ENCODE measurements at places on chromosomes 13 and 19.

DNA sequence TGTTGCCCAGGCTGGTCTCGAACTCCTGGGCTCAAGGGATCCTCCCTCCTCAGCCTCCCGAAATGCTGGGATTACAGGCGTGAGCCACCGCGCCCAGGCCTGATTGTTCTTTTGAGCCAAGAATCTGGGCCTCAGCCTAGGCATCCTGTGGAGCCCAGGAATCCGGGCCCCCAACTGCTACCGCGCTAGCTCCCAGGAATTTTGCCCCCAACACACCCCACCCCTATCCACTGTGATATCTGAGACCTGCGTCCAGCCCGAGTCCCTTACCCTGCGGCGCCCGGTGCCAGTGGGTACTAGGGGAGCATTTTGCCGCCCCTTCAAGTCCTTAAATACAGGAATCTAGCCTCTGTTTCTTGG lies 838 bp upstream of the MYADM start:
- DNase-seq: no peak

DNA sequence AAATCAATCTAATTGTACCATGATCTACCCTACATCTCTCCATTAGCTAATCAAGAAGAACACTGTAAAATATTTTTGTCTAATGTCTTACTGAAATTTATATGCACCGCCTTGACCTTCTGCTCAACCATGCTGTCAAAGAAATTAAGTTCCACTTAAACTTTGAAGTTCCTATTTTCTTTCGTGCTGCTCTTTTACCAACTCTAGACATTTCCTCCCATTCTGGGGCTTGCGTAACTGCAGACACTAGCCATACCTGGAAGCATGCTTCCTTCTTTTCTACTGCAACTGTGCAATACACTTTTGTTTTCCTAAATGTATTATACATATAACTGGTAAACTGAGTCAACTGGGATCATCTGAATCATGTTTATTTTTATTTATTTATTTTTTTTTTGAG lies 8.5 kb upstream of the UBE2L5 start:
- DNase-seq: peak; percentile 26

- DNase-seq: no peak
Observed at GRCh38 chr13:109728791-109729731, 57.3 kb downstream of the IRS2 start.

DNA sequence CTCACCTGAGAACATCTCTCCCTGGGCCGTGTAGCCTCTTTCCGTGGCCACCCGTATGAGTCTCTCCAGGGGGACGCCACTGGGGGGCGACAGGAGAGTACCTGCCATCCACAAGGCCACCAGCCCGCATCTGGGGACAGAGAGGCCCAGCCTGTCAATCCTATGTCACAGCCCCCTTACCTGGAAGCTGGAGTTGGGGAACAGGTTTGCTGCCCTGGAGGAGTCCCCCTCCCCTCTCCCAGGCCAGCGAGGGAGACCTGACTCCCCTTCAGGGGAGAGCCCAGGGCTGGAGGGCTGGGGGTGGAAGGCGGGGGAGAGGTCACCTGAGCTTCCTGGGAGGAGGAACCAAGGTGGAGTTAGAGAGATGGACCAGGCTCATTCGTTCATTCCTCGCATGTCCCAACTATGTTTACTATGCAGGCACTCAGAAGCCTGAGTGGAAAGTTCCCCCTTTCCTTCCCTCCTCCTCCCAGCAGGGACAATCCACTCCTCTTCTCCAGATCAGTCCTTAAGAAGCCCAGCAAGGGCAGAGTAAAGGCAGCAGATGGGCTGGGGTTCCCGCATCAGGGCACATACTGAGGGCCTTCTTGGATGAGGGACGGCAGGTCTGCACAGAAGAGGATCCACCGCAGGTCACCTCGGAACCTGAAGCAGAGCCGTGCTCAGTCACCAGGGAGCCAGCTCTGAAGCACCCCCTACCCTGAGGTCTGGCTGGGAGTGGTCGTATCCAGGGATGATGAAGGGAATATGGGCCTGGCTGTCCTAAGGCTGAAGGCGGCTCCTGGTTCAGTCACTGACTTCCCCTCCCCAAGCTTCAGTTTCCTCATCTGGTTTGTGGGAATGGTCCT lies 5.5 kb downstream of the ACTMAP start:
- no peak for DNase-seq

DNA sequence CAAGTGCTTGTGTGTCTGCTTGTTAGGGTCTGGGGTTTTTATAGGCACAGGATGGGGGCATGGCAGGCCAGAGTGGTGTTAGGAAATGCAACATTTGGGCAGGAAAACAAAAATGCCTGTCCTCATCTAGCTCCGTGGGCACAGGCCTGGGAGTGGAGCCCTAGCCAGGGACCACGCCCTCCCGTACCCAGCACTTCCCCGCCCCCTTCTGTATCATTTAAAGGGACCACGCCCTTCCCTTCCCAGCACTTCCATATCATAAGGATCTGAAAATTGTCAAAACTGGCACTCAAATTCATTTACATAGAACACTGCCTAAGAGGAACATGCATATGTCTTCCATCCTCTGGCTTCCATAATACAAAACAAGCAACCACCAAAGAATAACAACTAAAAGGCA lies 185.8 kb downstream of the B3GLCT start:
- no peak for DNase-seq

DNA sequence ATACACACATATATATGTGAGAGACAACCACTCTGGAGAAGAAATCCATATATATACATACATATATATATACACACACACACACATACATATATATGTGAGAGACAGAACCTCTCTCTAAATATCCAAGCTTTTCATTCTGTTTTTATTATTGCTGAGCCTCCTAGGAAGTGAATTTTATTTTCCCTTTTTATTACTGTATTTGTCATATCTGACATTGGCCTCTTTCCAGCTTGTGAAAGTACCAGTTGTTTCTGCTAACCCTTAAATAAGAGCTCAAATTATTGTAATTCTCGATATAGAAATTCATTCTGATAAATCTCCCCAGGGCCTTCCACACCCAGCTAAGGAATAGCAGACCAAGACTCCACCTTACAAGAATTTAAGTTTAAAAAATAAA lies 81.0 kb downstream of the NUFIP1 start:
- DNase-seq: no peak

DNA sequence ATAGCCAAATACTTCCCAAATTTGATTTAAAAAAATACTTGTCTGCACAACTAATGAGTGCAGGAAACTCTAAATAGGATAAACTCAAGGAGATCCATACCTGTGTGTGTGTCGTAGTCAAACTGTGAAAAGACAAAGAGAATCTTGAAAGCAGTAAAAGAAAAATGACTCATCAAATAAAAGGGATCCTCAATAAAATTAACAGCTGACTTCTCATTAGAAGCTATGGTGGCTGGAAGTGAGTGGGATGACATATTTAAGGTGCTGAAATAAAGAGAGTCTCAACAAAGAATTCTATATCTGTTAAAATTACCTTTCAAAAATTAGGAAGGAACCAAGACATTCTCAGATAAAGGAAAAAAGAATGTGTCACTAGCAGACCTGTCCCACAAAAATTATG lies 13.7 kb downstream of the RNASEH2B start:
- no peak for DNase-seq

- DNase-seq: no peak
Observed at GRCh38 chr13:66425741-66426140, 804.4 kb downstream of the PCDH9 start.

DNA sequence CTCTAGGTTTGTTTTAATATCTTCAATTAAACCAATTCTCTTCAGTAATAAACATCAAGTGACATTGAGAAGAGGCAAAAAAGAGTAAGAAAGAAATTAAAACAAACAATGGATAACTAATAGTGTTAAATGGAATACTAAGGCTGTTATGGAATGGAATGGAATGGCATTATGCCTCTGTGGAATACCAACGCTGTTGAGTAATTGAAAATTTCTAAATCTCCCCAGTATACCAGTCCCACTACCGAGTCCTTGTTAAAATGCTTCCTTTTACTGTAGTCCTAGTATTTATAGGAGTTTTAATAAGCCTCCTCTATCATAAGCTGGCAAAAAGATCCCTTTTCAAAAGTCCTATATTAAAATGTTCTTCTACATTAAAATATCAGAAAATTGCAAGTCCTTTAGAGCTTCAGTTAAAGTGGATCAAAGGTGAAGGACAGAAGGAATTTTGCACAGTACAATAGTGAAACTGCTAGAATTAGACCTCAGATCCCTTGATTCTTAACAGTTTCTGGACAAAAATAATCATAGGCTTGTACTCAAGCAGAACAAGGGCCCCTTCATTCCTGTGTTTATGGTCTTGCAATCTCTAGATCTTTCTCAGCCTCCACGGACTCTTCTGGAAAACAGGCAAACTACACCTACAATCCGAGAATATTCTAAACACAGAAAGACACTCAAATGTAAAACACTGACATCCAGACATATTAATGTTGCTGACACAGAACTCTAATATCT lies 128.2 kb downstream of the PCDH9 start:
- DNase-seq: no peak

GRCh38 chr13:41130356-41130755 lies 2.2 kb downstream of the KBTBD6 start:
- DNase-seq: no peak

DNA sequence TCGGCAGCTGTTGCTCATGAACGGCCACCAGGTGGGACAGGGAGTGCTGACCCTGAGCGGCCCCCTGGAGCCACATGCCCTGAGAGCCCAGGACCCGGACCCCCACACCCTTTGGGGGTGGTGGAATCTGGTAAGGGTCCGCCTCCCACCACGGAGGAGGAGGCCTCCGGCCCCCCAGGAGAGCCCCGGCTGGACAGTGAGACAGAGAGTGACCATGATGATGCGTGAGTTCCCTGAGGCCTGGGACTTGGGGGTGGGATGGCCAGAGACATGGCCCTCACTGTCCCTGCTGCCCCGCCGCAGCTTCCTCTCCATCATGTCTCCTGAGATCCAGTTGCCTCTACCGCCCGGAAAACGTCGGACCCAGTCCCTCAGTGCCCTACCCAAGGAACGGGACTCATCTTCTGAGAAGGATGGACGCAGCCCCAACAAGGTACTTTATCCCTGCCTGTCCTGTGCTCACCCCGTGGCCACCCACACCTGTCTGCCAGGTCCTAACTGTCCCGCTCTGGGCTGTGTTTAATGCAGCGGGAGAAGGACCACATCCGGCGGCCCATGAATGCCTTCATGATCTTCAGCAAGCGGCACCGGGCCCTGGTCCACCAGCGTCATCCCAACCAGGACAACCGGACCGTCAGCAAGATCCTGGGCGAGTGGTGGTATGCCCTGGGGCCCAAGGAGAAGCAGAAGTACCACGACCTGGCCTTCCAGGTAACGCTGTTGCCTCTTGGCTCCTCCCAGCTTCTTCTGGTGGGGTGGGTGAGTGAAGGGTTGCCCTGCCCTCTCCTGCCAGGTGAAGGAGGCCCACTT lies 14.7 kb upstream of the PRR19 start:
- DNase-seq: no peak

GRCh38 chr19:47608969-47609905 lies at the start of gene BICRA:
Gene BICRA, plus strand, starts transcription at chr19:47609134. Its CDS starts 64,441 bp downstream, at chr19:47673575.
- DNase-seq: peak; percentile 77

DNA sequence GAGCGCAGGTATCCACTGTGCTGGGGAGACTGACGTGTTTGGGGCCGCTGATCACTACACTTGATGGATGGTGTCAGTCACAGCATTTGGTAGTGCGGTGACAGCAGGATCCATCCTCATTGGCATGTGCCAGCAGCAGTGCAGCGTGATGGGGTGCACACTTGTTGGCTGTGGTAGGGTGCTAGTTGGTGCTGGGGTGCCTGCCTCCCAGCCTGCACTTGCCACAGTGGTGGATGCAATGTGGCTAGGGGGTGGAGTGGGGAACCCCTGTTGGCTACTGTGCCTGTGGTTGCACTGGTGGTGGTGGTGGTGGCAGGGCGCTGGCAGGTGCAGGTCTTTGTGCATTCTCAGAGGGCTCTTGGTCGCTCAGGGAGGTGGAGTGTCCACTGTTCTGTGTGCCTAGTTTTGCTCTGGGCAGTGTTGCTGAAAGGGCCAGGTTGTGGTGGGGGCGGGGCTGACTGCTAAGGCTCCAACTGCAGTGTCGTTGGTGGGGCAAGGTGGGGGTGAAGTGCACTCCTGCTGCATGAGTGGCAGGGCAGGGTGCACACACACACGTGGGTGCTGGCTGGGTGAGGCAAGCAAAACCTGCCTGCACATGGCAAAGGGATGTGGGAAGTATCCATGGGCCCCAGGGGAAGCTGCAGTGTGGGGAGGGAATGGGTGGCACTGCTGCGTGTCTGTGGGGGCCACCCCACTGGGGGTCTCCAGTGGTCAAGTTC lies 84.8 kb downstream of the ZMYM2 start:
- DNase-seq: no peak

DNA sequence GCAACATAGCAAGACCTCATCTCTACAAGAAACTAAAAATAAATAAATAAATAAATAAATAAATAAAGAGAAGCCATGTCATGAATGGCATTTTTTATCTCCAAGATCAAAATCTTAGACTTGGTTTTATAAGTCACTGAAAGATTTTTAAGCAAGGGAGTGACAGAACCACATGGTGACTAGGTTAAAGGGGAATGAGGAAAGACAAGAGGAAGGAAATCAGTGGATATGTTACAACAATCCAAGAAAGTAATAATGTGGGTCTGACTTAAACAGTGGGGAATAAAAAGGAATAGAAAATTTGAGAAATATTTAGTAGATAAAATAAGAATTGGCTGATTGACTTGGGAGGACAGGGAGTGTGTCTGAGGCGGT lies 18.8 kb upstream of the MED4 start:
- DNase-seq: no peak

GRCh38 chr19:55149078-55150003 lies at the start of gene TNNT1:
Gene TNNT1, minus strand, starts transcription at chr19:55149206. Its CDS starts 2,049 bp downstream, at chr19:55147157.
- DNase-seq: no peak

- DNase-seq: no peak
Observed at GRCh38 chr13:91639330-91639729, 240.9 kb downstream of the GPC5 start.

GRCh38 chr19:1837625-1838105 lies 10.6 kb downstream of the REXO1 start:
- peak; percentile 7 for DNase-seq

All from bone marrow (tissue), 2 donors.